ENCODE measurements at places on chromosomes 3 and 15.

DNA sequence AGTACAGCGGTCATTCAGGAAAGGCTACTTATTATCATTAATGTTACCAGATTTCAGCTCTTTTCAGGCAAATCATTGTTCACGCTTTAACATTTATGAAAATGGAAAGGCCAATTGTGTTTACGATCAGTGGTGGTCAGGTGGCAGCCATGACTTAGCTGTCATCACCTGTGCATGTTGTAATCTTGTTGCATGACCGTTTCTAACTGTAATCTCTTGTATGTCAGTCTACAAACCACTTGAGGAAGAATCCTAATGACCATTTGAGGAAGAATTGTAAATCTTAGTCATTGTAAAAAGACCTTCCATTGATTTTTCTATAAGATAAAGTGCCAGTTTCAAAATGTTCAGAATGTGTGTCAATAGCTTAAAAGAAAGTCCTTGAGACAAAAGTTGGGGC is 100.4 kb downstream of the SERPINI1 start:
- no peak for DNase-seq

DNA sequence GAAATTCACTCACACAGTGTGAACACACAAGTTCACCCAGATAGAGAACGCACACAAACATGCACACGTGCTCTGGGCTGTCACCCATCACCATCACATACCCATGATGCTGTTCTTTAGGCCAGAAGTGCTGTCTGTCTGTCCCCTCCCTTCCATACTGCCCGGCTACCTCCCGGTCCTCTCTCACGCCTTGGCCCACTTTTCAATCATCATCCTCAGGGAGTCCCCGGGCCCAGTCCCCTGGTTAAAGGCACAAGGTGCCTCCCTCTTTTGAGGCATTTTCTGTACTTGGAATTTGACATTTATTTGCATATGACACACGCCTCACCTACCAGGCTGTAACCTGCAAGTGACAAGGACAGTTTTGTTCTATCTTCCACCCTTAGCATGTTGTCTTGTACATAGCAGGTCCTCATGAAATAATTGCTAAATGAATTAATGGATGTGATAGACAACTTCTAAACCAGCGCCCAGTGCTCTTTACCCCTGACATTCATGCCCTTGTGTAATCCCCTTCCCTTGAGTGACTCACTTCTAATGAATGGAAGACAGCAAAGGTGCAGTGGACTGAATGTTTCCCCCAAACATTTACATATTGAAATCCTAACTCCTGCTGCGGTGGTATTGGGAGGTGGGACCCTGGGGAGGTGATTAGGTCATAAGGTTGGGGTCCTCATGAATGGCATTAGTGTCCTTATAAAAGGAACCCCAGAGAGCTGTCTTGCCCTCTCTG is 73.9 kb upstream of the ADPGK start:
- no peak for DNase-seq

DNA sequence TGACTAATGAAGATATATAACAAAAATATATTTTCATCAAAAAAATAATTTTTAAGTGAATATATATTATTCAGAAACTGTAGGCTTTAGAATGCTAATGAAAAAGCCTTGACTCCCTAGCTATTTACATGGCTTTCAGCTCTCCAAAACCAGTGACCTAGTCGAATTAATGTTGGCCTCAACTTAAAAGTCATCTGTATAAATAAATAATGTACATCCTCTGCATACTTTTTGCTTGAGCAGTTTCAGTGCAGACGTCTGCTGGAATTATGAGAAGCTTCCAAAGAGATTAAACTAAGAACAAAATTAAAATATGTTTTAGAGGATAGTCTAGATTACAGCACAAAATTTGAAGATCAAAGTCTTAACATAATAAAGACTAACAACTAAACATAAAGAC is 520.4 kb upstream of the ALCAM start:
- DNase-seq: no peak

- no peak for DNase-seq
Measured at GRCh38 chr3:69330891-69331400, 54.9 kb downstream of the FRMD4B start.

DNA sequence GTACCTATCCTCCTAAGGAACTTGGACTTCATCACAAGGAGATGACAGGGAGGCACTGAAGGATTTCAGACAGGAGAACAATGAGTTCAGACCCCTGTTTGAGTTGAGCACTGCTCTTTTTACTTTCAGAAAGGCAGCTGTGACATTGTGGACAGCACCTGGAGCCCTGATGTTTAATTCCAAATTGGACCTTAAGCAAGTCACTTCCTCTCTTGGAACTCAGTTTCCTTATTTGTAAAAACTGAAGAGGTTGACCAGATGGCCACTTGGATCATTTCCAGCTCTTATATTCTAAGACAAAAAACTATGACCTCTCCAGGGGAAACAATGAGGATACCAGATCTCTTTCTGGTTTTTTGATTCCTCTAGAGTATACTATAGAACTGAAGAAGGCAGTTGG is 34.1 kb upstream of the SMAD3 start:
- no peak for DNase-seq

Measured in RWPE1 (cell line).